ENCODE measurements at places on chromosomes 1 and 21. TPM values are rescaled to one million over a fixed set of nuclear protein-coding genes. Genes with fewer than 3 reads are reported as not detected.
A peak's percentile ranks its signal among the peaks of the same experiment; 100 is the strongest.

- DNase-seq: no peak
- no peaks in the 10 kb centered on the region for H3K27me3 ChIP-seq
- H3K4me1 ChIP-seq: no peaks in the 10 kb centered on the region
- no peak overlapping the region for H3K27ac ChIP-seq
- no peaks in the 10 kb centered on the region for H3K36me3 ChIP-seq
These were observed 89.9 kb downstream of the TIAM1 start for GRCh38 chr21:31254131-31254530.

DNA sequence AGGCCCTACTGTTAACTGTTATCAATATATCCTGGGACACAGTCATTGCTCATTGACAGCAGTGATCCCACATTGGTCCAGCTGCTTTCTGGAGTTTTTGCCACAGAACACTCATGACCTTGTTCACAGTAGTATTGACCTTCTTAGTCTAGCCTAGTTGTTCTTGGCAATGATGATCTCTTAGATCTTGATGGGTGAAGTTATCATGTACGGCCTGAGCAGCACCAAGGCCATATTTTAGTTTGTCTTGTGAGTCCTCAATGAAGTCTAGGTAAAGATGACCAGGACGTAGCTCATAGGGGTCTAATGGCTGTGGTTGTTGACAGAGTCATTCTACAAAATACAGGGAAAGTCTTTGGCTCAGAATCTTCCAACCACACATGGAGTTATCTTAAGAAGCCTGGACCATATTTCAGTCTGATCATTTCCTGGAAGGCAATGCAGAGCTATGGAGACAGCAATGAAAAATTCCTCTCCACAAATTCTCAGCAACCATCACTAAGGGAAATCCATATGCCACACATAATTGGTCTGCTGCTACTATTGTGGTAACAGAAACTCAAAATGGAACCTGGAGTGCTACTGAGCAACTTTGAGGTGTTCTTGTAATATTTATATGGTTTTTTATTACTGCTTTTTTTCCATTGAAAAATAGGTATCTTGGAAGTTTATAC is 279.6 kb downstream of the GRIK1 start:
- no peak for DNase-seq
- H3K4me1 ChIP-seq: no peaks in the 10 kb centered on the region
- no peaks in the 10 kb centered on the region for H3K36me3 ChIP-seq
- no peaks in the 10 kb centered on the region for H3K27me3 ChIP-seq

DNA sequence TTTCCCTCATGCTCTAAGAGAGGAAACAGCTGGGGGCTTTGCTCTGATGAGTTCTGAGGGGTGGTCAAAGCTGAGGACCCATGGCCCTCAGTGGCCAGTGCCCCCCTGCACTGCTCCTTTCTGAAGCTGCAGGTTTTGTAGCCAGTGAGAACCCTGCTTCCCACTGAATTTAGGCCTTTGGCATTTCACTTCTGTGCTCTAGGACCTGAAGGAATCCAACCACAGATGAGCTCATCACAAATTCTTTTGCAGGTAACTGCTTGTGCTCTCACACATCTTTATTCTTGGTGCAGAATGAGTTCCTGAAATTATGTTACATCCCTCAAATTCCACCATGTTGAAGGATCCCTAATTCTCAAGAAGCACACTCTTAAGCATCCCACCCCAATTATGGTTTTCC is 248.7 kb upstream of the IRF2BP2 start:
- no peaks in the 10 kb centered on the region for H3K36me3 ChIP-seq
- H3K4me3 ChIP-seq: no peak overlapping the region
- no peak for DNase-seq
- H3K27me3 ChIP-seq: no peaks in the 10 kb centered on the region

DNA sequence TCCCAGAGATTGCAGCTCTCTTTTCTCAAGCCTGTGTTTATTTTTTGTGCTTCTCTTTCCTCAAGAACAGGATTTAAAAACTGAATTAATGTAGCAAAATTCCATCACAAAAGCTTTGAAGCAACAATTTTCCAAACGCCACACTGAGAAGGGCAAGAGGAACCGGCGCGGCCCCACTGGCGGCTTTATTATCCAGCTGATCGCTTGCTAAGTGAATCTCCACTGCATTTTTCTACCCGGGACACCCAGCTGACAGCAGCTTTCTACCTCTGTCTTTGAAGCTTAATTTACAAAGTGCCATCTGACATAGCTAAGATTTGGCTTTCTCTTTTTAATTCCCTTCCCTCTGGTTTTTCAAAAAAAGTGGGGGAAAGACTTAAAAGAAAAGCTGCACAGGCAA is 369.3 kb upstream of the C1orf174 start:
- no peaks in the 10 kb centered on the region for H3K36me3 ChIP-seq
- no peak overlapping the region for H3K27ac ChIP-seq
- no peak overlapping the region for H3K4me3 ChIP-seq
- no peaks in the 10 kb centered on the region for H3K27me3 ChIP-seq

GRCh38 chr1:173868266-173869020 is at the start of gene ZBTB37:
ZBTB37 (plus strand) TSS chr1:173868380; CDS start chr1:173870226, 1,846 bp downstream.
- peak within 1 kb of the TSS; percentile 91 for H3K27ac ChIP-seq
- no peaks in the 10 kb centered on the region for H3K27me3 ChIP-seq
- H3K36me3 ChIP-seq: peaks cover 34% of the 10 kb centered on the region
- H3K4me3 ChIP-seq: peak within 1 kb of the TSS; percentile 88
- H3K4me1 ChIP-seq: peaks cover 69% of the 10 kb centered on the region
- peak; percentile 88 for DNase-seq

DNA sequence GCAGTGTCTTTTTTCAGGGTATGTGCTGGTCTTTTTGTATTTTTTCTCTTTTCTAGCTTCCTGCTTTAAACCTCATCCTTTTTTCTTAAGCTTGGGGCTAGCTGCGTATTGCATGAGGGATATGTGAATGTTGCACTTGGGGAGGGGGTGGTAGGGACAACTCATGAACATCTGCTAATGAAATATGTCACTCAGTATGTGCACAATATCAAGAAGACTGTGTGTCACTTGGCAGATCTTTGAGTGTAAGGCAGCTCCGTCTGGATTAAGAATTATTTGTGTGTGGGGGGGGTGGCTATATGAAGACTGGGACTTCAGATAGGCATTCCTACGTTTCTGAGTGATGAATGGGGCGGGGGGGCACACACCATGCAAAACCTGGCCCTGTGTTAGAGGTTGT is 170.4 kb upstream of the CACNA1E start:
- no peaks in the 10 kb centered on the region for H3K27me3 ChIP-seq
- no peaks in the 10 kb centered on the region for H3K36me3 ChIP-seq
- H3K4me1 ChIP-seq: peaks cover 4% of the 10 kb centered on the region
- H3K27ac ChIP-seq: no peak overlapping the region

GRCh38 chr1:71641903-71642302 is 561.1 kb upstream of the ZRANB2 start:
- no peaks in the 10 kb centered on the region for H3K27me3 ChIP-seq
- no peaks in the 10 kb centered on the region for H3K4me1 ChIP-seq
- no peak for DNase-seq
- H3K27ac ChIP-seq: no peak overlapping the region
- no peak overlapping the region for H3K4me3 ChIP-seq

GRCh38 chr1:175841738-175842187 is 98.4 kb upstream of the TNR start:
- H3K4me3 ChIP-seq: no peak overlapping the region
- H3K36me3 ChIP-seq: no peaks in the 10 kb centered on the region
- H3K4me1 ChIP-seq: no peaks in the 10 kb centered on the region
- no peaks in the 10 kb centered on the region for H3K27me3 ChIP-seq

DNA sequence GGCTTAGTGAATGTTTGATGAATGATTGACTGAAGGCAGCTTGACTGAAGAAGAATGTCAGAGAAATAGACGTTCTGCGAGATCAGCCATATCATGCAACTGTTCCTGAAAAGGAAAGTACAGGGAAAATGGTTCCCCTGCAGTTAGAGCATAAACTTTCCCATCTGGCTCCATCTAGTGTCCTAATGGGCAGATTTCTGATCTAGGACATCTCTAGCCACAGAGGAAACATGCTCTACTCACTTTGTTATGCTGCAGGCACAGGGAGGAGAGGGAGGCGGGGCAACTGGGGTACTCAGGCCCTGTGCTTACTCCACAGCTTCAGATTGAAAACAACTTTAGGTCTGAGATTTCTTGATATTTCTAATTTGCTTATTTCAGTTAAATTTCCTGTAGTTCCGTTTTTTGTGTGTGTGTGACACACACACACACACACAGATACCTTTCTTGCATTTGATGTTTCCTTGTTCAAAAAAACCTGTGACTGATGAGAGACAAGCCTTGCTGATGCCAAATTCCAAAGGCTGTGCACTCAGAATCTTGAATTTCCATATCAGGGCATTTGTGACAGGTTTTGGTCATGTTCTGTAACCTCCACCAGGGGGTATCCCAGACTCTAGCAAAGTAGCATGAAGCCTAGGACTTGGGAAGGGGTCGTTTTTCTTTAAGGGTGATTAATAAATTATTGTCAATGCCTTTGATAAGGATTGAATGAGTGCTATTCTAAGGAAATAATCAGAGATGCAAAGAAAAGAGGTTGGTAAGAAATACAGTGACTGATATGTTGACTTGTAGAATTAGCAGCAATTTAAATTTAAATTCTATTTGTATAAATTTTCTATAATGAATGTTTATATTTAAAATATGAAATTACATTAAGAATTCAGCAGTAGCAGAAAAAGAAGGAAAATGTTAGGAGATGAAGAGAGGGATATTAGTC is 139.7 kb upstream of the BEND5 start:
- DNase-seq: no peak
- H3K4me3 ChIP-seq: no peak overlapping the region
- H3K36me3 ChIP-seq: no peaks in the 10 kb centered on the region
- no peaks in the 10 kb centered on the region for H3K4me1 ChIP-seq
- no peaks in the 10 kb centered on the region for H3K27me3 ChIP-seq

DNA sequence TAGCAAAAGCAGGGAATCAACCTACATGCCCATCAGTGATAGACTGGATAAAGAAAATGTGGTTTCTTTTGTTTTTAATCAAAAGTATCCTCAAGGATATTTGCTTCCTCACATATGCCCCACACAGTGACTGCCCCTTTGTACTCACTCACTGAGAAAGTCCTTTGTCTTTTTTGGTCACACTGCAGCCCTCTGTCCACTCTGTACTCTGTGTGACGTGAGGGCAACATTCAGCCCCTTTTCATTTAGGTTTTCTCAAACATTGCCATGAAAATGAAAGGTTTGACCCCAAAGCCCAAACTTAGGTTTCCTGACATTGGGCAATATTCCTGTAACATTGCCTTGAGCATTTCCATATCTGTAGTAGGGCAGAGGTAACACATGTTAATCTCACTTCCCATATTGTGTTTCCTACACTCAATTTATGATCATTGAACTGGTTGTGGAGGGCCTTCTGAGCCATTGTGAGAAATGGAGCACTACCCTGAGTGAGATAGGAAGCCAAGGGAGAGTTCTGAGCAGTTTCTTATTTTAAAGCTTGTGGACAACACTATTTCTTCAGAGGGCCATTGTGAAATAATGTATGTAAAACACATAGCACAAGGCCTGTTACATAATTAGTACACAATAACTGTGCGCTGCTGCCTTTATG is 501.9 kb upstream of the C1orf87 start:
- no peaks in the 10 kb centered on the region for H3K4me1 ChIP-seq
- H3K27ac ChIP-seq: no peak overlapping the region
- H3K27me3 ChIP-seq: no peaks in the 10 kb centered on the region
- DNase-seq: no peak

OR2T3 gene
- total RNA-seq: not detected

DNA sequence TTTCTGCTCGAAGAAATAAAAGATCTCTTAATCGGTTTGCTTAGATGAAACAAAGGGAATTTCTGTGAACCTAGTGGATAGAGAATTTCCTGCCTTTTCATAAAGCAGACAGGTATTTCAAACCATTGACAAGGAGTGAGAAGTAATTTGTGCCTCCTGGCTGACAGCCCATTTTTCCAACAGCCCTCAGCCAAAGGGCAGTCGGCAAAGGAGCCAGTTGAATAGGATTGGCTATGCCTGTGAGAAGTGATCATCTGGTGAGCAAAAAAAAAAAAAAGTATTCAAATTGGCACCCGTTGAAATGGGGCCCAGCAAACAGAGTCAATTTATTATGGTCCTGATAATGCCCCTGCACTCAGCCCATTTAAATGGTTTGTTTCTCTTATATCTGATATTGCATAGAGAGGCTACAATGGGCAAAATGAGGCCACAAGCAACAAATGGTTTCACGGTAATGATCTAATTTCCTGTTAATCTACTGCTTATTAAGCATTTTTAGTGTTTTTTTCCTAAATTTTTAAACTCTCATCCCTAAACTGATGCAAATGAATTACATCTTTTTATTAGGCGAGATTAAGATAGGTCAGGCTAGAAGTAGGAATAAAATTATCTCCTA is 477.5 kb downstream of the NUF2 start:
- no peak for DNase-seq
- no peaks in the 10 kb centered on the region for H3K4me1 ChIP-seq
- no peaks in the 10 kb centered on the region for H3K27me3 ChIP-seq
- H3K4me3 ChIP-seq: no peak overlapping the region

GRCh38 chr1:27528818-27529703 is 39.1 kb upstream of the WASF2 start:
- H3K36me3 ChIP-seq: no peaks in the 10 kb centered on the region
- H3K27me3 ChIP-seq: no peaks in the 10 kb centered on the region
- peak overlapping the region; percentile 16 for H3K27ac ChIP-seq
- no peak overlapping the region for H3K4me3 ChIP-seq
- peaks cover 46% of the 10 kb centered on the region for H3K4me1 ChIP-seq
- DNase-seq: no peak

SLC5A9 gene
- not detected for total RNA-seq

- DNase-seq: peak; percentile 39
- no peak overlapping the region for H3K27ac ChIP-seq
- H3K27me3 ChIP-seq: no peaks in the 10 kb centered on the region
- no peaks in the 10 kb centered on the region for H3K4me1 ChIP-seq
These were observed 625 bp upstream of the NEGR1 start for GRCh38 chr1:72283022-72283306.

LCE1B gene
- not detected for total RNA-seq

WNT3A gene
- not detected for total RNA-seq

SDC3 gene
- 0.44 TPM for total RNA-seq

- H3K36me3 ChIP-seq: no peaks in the 10 kb centered on the region
- no peak overlapping the region for H3K27ac ChIP-seq
- H3K4me3 ChIP-seq: no peak overlapping the region
- no peak for DNase-seq
- H3K27me3 ChIP-seq: no peaks in the 10 kb centered on the region
- H3K4me1 ChIP-seq: no peaks in the 10 kb centered on the region
These were observed 9.8 kb upstream of the ALPL start for GRCh38 chr1:21499283-21499950.

- no peaks in the 10 kb centered on the region for H3K36me3 ChIP-seq
- no peaks in the 10 kb centered on the region for H3K4me1 ChIP-seq
- H3K27ac ChIP-seq: no peak overlapping the region
- no peak for DNase-seq
These were observed 1239.3 kb downstream of the MRPL39 start for GRCh38 chr21:24367936-24368335.

- no peaks in the 10 kb centered on the region for H3K4me1 ChIP-seq
- H3K27ac ChIP-seq: no peak overlapping the region
- no peak overlapping the region for H3K4me3 ChIP-seq
- no peaks in the 10 kb centered on the region for H3K36me3 ChIP-seq
- no peak for DNase-seq
These were observed 91.4 kb upstream of the LYPLAL1 start for GRCh38 chr1:219081943-219082925.

Measured in CD8-positive, alpha-beta memory T cell (primary cell).